GM20000 (cell line): ENCODE measurements at places on chromosomes 2 and 18.

DNA sequence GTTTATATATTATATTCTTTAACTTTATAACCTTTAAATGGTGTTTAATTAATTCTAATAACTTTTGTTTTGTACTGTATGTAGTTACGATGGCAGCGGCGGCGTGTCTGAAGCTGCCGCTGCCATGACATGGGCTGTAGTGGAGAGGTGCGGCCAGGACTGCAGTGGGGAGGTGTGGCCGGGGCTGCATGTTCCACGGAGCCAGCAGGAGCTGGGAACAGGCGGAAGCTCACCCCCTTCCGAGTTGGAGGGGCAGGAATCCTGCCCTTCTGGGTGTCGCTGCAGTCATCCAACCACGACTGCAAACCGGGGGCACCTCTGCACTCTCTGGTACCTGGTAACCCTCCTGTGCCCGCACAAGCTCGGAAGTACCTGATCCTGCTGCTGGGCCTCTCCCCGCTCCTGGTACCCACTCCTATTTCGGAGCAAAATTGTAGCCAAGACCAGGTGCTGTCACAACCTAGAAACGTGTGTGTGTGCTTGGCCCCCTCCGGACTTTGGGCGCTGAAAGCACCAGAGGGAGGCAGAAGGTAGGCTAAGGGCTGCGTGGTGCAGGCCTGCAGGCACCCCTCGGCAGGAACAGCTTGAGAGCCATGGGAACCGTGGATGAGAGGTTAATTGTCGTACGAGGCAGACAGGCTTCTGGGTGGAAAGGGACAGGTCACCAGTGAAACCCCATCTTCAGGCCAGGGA is 1329.7 kb upstream of the SLC39A10 start:
- DNase-seq, result no peak

GRCh38 chr2:74910245-74910644 is 48.2 kb upstream of the POLE4 start:
- DNase-seq, result no peak

DNA sequence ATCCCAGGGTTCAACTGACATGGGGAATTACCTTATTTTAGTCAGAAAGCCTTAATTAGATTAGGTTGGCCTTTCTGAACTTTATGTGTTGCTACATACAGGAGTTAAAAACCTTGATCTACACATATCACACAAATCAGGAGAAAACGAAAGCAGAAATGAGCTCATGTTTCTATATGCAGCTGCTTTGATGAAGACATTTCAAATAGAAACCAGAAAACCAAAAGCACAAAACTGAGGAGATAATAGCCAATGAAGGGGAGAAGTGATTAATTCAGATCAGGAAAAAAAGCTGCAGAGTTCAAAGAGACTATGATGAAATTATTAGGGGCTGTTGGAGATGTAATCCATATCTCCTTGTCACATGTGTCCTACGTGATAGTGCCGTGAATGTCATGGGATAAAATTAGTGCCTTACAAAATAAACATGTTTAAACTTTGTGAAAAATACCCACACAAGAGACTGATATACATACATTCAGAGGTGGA is 255.0 kb downstream of the CAMKMT start:
- DNase-seq, result peak; percentile 53

GRCh38 chr18:50218432-50219197 is 23.7 kb upstream of the MYO5B start:
- DNase-seq, result peak; percentile 62

DNA sequence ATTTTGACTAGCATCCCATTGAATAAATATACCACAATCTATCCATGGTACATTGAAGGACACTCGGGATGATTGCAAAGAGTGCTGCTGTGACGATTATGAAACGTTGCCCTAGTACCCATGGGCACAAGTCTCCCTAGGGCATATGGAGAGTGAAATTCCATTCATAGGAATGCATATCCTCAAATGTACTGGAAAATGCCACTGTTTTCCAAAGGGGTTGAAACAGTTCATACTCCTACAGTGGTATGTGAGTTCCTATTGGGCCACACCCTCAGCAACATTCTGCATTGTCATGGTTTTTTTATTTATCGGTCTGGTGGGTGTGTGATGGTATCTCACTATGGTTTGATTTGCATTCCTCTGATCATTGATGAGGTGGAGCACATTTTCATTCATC is 130.6 kb downstream of the TWIST2 start:
- no peak for DNase-seq

GRCh38 chr2:56969513-56969912 is 785.7 kb downstream of the CCDC85A start:
- DNase-seq, result no peak

- no peak for DNase-seq
Measured at GRCh38 chr2:208491641-208492040, 85.0 kb downstream of the PTH2R start.

- peak; percentile 77 for DNase-seq
Measured at GRCh38 chr2:101697124-101698013, at the start of gene MAP4K4. Gene MAP4K4 (plus strand): TSS chr2:101697707. CDS start chr2:101698081, 374 bp downstream.

GRCh38 chr2:105782123-105782522 is 37.4 kb downstream of the NCK2 start:
- no peak for DNase-seq

GRCh38 chr18:68102117-68102516 is 585.6 kb upstream of the DSEL start:
- no peak for DNase-seq

DNA sequence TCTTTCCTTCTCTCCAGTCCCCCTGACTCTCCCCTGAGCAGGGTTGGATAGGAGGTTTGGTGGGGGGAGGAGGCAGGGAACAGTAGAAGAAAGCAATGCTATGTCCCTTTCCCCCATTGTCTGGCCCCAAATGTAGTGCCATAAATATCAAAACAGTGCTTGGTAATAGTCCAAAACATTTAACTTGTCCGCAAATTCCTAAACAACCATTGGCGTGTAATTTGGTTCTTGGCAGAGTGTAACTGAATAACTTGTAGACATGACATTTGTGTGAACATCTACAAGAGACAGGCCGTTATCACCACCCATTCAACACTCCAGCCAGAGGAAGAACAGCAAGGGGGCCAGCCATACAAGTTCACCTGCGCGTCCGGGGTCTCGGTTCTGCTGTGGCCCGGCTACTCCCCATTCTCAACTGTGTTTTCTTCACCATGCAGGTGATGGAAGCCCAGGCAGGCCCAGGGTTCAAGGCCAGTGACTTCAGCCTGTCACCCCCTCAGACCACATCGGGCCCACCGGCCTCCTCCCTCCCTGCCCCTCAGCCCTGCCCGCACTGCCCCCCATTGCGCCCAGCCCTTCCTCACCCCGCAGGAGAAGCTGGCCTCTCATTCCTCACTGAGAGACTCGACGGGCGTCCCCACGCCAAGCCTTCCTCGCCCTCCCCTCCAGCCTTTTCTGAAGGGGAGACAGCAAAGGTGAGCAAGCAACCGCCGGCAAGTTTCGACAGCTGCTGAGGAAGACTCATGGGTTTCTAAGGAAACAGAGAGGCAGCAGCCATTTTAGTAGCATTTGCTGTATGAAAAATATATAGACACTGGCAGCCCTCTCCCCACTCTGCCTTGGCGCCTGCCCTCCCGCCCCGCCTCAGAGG is 699 bp upstream of the RAPGEF4 start:
- DNase-seq, result peak; percentile 39

GRCh38 chr2:127619877-127620705 is 25.9 kb upstream of the GPR17 start:
- DNase-seq, result peak; percentile 68

- DNase-seq, result no peak
Measured at GRCh38 chr18:49725809-49726674, 87.3 kb downstream of the ACAA2 start.

DNA sequence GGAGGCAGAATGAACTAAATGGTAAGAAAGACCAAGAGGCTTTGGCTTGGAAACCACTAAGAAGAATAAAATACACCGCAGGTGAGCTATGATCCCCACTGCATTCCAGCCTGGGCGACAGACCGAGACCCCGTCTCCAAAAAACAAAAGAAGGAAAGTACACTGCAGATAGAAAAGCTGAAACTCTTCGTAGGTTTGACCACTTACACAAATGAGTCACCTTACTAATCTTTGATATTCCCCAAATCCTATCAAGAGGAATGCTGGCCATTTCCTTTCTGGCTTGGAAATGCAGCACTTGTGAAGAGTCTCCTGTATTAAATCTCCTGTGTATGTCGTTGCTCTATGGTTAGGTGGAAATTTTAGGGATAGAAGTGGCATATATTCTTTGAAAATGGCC is 108.8 kb downstream of the MTCL1 start:
- DNase-seq, result no peak

DNA sequence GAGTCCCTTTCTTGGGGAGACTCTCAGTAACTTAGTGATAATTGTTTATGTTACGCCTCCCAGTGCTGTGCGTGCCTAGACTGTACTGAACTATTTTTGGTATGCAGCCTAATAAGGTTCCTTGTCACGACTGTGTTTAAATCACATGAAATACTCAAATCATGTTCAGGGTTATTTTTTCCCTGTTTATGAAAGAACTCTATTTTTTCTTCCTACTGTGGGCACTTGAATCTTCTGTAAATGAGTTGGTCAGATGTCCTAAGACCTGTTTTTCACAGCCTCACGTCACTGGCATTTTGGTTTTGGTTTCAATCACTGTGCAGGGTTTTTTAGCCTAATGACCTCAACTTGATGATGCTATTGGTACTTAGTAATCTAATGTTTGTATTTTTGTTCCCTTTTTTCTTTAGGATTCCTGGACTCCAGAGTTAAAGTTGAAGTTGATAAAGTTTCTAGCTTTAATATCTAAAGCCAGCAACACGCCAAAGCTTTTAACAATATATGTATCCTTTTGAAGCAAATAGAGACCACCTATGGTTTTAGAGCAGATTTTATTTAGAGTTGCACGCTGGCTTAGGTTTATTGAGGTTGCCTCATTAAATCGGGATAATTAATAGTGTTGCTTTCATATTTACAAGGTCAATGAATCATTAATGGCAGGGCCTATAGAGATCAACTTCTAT is 24.0 kb downstream of the ARMC9 start:
- peak; percentile 66 for DNase-seq

DNA sequence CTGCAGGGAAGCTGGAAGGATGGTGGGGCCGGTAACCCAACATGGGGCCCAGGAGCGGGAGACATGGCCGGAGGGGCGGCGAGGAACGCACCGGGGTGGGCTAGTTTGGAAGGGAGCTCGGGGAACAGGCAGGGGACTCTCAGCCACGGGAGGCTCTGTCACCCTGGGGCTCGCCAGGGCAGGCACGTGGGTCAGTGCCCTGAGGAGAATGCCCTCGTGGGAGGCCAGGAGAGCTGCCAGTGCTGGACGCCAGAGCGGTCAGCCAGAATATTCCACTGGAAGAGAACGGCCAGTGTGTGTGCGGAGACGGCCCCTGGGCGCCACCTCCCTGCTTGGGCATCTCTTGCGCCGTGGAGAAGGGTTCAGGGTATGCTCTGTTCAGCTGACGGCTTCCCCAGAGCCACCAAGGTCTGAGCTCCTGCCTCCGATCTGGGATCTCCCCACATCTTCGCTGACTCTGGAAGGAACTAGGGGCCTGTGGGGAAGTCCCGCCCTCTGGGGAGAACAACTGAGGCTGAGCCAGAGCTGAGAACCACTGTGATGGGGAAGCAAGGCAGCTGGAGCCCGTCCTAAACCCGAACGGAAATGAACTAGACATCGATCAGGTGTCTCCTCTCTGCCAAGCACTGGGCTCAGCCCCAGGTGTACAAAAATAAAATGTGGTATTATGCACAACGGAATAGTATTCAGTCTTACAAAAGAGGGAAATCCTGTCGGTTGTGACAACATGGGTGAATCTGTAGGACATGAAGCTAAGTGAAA is 49.3 kb downstream of the TNP1 start:
- no peak for DNase-seq

DNA sequence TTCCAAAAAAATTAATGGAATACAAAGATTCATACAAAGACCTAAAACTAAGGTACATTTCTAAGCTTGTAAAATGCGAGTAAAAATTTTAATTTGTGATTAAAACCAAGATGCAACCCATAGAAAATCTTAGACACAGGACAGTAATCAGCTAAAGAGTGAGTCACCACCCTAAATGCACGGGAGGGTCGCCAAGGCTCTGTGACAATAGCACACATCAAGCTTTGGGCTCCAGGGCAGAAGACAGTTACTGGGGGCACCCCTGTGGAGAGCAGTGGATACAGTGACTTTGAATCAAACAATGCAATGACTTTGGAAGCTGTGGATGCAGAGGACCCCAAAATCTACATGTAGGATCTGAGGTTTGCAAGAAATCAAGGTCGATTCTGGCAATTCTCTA is 7.5 kb downstream of the FLACC1 start:
- no peak for DNase-seq

DNA sequence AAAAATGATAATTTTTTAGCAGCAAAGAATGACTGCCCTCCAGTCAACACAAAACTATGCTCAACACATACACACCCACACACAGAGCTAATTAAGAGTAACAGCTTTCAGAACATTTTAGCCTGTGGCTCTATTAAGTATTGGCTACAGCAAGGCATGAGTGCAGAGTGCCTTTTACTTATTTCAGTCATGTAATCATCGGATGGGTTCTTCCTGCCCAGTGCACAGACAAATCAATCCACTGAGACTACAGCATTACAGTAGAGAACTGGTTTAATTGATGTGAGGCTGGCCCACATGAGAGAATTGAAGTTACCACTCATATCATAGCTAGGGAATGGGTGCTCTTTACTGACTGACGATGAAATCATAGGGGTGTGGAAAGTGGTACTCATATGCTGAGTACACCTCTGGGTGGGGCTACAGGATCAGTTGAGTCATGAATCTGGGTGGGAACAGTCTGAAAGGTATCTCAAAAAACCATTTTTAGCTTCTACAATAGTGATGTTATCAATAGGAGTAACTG is 241.0 kb downstream of the FSIP2 start:
- no peak for DNase-seq

DNA sequence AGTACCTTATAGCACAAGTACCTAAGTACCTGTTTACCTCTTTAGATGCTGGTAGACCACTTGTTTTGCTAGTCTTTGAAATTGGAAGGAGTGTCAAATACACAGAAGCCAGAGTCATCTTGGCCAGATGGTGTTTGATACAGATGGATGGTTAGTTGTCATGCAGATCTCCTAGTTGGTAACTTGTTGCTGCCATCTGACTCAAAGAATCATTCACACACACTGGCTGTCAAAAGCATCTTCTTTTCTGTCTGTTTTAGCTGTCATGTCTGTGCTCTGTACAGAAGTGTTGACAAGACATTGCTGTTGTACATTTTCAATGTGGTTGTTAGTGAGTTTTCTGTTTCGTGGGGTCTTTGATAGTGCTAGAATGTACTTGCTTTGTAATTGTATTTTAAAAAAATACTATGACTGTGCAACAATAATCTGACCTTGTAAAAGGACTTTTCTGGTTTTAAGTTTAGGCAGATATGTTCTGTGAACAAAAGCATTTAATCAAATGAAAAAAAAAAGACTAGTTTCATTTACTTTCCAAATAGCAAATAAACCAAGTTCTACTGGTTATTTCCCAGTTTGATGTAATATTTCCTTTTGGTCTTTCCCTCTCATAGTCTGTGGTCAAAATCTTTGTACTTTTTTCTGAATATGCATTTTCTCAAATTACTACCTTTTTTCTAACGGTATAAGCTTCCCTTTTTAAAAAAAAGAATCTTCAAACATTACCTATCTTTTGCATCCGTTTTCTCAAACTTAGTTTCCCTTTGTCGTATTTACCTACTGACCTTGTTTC is 39.9 kb downstream of the TANK start:
- peak; percentile 5 for DNase-seq
